ENCODE measurements at places on chromosomes 1 and 21. TPM values are rescaled to one million over a fixed set of nuclear protein-coding genes. Genes with fewer than 3 reads are reported as not detected.

HSD3B1 gene
- total RNA-seq, result not detected

PDC gene
- total RNA-seq, result not detected

FAM3B gene
- not detected for total RNA-seq

GRCh38 chr1:82923931-82924330, 1075.0 kb downstream of the TTLL7 start:
- DNase-seq, result no peak

DNA sequence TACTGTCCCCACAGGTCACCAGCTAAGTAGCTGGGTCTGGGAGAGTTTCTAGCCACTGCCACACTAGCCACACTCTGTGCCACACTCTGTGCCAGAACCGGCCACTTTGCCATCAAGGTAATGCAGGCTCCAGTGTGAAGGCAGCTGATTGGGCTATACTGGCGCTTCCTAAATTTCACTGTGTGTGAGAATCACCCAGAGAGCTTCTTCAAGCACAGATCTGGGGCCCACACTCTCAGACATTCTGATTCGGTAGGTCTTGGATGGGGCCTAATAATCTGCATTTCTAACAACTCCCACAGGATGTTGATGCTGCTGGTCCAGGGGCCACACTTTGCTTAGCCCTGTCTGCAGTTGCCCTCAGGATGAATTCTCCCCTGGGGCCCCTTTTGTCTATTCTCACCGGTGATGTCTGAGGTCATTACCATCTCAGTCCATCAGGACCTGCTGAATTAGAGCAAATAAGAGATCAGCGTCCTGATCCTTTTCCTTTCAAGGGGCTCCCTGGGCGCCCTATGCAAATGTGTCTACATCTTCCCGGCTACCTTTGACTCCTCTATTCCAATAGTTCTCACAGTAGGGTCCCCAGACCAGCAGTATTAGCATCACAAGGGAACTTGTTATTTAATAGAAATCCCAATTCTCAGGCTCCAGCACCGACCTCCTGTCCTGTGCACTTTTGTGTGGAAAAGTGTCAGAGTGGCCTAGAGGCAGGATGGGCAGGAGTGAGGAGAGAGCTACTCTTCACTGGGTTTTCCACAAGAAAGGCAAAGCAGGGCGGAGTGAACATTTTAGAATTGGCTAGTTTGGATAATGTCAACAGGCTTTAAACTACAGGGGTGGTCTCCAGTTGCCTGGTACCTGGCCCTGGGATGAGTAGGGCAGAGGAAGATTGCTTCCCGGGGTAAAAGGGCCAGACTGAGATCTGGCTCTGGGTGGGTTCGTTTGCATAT, 24.7 kb upstream of the LRRN2 start:
- no peak for DNase-seq

- DNase-seq, result no peak
Measured at GRCh38 chr1:9391620-9392019, 98.9 kb downstream of the SPSB1 start.

- DNase-seq, result no peak
Measured at GRCh38 chr1:59666106-59666505, 148.6 kb upstream of the HOOK1 start.

GRCh38 chr1:245288796-245289195, 134.0 kb downstream of the KIF26B start:
- DNase-seq, result no peak

DNA sequence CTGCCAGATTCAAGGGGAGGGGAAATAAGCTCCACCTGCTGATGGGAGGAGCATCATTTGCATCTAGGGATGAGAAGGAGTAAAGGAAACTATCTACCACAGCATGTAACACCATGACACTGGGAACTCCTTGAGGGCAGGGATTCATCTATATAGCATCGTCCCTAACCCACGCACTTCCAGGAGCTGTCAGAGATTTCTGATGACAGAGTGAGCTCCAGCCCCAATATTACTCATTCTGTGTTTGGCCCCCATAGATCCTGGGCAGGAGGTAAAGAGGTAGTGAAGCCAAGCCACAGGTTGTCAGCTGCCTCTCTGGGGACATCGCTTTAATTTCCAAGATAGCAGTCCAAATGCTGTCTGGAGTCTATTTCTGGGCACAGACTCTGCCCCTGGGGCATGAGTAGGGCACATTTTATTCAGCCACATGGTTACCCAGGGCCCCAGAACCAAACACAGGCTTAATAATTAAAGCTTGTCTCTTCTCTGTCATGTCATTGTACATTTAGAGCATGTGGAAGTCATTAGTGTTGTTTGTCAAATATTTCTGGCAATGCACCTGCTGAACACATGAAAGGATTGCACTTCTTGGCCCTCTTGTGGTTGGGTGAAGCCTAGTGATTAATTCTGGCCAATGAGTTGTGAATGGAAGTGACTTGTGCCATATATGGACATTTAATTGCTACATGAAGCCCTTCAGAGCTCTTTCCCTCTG, 105.9 kb upstream of the POU3F1 start:
- DNase-seq, result no peak

DNA sequence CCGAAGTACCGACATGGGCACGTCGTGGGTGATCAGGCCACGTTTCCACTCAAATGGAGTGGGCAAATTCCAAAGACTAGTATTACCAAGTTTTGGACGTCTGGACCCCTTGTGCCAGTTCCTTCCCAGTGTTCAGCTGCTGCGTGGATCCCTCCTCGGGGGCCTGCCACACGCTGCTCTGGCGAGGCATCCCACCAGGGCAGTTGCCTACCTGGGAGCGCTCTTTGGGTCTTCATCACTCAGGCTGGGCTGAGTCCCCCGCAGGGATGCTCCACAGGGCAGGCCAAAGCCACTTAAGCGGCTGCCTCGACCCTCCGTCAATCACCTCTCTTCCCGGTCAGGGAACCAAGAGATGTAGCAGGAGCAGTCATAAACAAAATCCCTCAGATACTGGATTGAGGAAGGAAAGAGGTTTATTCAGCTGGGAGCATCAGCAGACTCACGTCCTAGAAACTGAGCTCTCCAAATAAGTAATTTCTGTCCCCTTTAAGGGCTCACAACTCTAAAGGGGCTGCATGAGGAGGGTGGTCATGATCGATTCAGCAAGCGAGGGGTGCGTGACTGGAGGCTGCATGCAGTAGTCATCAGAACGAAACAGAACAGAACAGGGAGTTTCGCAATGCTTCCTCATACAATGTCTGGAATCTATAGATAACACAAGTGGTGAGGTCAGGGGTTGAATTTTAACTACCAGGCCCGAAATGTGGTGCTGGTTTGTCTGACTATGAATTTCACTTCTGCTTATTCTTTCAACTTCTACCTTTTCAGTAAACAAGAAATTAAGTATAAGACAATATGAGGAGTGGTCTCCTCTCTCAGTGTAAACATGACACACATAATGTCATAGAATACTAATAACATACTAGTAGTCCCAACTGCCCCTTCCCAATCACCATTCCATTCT, 998.6 kb upstream of the NCAM2 start:
- no peak for DNase-seq

- DNase-seq, result no peak
Measured at GRCh38 chr1:85473390-85473789, 8.4 kb upstream of the DDAH1 start.

DNA sequence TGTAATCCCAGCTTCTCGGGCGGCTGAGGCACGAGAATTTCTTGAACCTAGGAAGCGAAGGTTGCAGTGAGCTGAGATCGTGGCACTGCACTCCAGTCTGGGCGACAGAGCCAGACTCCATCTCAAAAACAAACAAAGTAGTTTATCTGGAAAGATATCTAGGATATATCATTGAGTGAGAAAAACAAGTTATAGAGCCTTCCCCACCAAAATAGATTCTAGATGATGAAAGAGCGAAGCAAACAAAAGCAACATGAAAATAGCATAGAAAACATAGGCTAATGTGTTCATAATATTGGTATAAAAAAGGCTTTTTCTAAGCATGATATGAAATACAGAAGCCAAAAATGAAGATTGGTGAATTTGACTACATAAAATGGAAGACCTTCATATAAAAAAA, 52.1 kb downstream of the ZFYVE9 start:
- DNase-seq, result no peak
